Tibial nerve (tissue), 4 donors: ENCODE measurements at places on chromosomes 6 and 20.

GRCh38 chr6:33692760-33693158, 18.7 kb downstream of the UQCC2 start:
- no peak for DNase-seq
- H3K27ac ChIP-seq, result peak overlapping the region; percentile 68
- no peaks in the 10 kb centered on the region for H3K36me3 ChIP-seq
- peaks cover 42% of the 10 kb centered on the region for H3K4me1 ChIP-seq

GRCh38 chr6:15320693-15321092, 74.8 kb downstream of the JARID2 start:
- H3K36me3 ChIP-seq, result no peaks in the 10 kb centered on the region
- no peak overlapping the region for H3K4me3 ChIP-seq

DNA sequence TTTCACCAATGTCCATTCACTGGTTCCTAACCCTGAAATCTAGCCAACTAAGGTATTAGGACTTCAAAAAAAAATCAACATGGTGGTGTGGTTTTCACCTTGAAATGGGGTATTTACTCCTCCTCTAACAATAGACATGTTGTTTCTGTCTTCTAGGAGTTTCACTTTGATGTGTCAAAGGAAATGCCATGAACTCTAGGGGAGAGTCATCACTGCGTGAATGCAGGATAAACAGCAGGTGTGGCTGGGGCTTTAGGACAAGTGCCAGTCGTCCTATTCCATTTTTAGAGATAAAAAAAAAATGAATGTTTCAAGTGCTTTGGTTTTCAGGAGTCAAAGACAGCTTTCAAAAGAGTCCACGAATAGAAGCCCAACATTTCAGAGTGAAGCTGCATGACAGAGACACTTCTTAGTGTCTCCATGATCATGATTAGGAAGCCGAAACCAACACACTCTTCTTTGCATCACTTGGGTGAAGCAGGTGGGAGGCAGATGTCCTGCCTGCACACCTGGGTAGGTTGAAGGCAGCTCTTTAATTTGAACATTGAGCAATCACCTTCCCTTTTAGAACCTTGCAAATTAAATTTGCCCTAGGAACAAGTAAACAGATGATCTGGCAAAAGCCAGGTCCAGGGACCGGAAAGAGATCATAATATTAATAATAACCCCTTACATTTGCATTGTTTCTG, 328.5 kb upstream of the PRDM1 start:
- H3K36me3 ChIP-seq, result no peaks in the 10 kb centered on the region
- no peaks in the 10 kb centered on the region for H3K27me3 ChIP-seq
- no peak overlapping the region for H3K4me3 ChIP-seq
- no peaks in the 10 kb centered on the region for H3K4me1 ChIP-seq
- DNase-seq, result no peak

- no peaks in the 10 kb centered on the region for H3K27me3 ChIP-seq
- no peak overlapping the region for H3K27ac ChIP-seq
- H3K4me3 ChIP-seq, result no peak overlapping the region
- H3K4me1 ChIP-seq, result no peaks in the 10 kb centered on the region
- DNase-seq, result no peak
Measured at GRCh38 chr6:144886682-144887081, 601.5 kb downstream of the UTRN start.

DNA sequence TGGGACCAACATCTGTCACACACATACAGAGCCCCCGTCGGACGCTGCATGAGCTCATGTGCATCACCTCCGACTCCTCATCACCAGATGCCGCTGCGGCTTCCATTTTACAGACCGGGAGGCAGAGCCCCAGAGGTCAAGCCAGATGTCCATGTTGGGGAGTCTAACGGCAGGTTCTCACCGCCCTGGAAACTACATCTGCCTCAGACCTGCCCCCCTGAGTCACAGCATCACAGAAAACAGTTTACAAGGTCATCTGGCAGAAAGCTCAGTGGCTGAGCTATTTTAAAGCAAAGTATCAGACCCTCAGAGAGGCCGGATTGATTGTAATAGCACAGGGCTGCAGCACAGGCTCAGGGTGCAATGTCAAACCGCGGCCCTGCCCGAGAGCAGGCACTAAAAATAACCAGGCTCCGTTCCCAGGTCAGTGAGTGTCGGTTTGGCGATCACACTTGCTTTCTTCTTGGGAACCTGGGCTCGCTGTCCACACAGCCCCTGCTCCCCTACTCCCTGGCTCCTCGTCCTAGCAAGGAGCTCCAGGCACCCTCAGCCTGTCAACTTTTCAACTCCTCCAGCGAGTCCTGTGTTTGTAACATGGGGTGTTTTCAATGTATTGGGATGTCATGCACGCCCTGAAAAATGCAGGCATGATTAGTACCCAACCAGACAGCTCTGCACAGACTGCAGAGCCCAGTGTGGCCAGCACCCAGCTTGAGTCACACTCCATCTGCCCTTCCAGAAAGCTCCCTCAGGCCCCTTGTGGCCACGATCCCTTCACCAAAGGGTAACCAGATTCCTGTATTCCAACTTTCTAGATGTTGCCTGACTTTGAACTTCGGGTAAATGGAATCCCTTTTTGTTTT, 264.5 kb downstream of the CDH4 start:
- H3K36me3 ChIP-seq, result no peaks in the 10 kb centered on the region
- no peak for DNase-seq
- no peaks in the 10 kb centered on the region for H3K27me3 ChIP-seq
- H3K4me1 ChIP-seq, result no peaks in the 10 kb centered on the region
